ENCODE measurements at places on chromosomes 2 and 18. TPM values are rescaled to one million over a fixed set of nuclear protein-coding genes. Genes with fewer than 3 reads are reported as not detected.

UPP2 gene
- not detected for total RNA-seq

GRCh38 chr2:196925051-196925767 lies 1.3 kb downstream of the PGAP1 start:
- no peak for DNase-seq
- no peaks in the 10 kb centered on the region for H3K27me3 ChIP-seq
- peaks cover 42% of the 10 kb centered on the region for H3K4me1 ChIP-seq
- H3K36me3 ChIP-seq, result peaks cover 12% of the 10 kb centered on the region

GAREM1 gene
- 0.35 TPM for total RNA-seq

- H3K4me3 ChIP-seq, result no peak overlapping the region
- H3K27ac ChIP-seq, result no peak overlapping the region
- H3K4me1 ChIP-seq, result peaks cover 3% of the 10 kb centered on the region
Measured at GRCh38 chr2:234060236-234060635, 9.7 kb downstream of the SPP2 start.

DNA sequence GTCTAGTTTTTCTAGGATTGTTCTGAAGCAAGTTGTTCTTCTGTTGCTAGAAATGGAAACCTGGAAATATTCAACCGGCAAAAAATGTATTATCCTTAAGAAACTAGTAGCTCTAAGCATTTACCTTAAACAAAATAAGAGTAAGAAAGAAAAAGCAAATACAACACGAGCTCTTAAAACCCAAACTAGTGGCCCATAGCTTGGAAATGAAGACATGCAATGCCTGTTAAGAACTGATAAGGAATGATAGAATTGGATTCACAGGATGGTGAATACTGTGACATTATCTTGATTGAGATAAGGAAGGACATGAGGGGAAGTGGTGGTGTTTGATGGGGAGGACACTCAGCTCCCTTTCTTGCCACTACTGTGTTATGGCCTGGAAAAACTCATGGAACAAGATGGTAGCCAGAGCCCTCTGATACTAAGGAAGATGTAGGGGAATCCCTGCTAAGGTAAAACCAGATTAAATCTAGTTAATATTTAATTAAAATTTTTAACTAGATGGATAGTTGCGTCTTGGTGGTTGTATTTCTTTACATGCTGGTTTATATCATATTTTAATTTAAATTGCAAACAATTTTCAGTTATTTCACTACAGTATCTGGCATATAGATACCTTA lies 193.8 kb downstream of the LPIN1 start:
- H3K27ac ChIP-seq, result no peak overlapping the region
- peaks cover 10% of the 10 kb centered on the region for H3K4me1 ChIP-seq

GRCh38 chr2:39881494-39881893 lies 102.4 kb upstream of the THUMPD2 start:
- no peak overlapping the region for H3K4me3 ChIP-seq
- no peaks in the 10 kb centered on the region for H3K4me1 ChIP-seq
- DNase-seq, result no peak
- H3K27ac ChIP-seq, result no peak overlapping the region
- no peaks in the 10 kb centered on the region for H3K36me3 ChIP-seq

RNF125 gene
- 12.0 TPM for total RNA-seq

GRCh38 chr2:64288321-64289193 lies 144.3 kb upstream of the PELI1 start:
- no peak overlapping the region for H3K4me3 ChIP-seq
- H3K27ac ChIP-seq, result no peak overlapping the region

DNA sequence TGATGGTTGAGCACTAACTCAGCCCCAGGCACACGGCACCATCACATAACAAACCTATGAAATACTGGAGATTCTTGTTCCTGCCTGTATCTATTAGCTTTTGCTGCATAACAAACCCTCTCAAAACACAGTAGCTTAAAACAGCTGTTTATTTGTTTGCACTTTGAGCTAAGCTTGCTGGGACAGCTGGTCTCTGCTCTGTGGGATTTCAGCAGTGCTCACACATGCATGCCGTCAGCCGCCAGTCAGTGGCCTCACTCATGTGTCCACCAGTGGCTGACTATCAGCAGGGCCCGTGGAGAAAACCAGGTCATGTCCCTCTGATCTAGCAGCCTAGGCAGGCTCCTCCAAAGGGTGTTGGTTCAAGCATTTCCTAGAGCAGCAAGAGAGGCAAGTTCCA lies 52.8 kb upstream of the RAB12 start:
- no peaks in the 10 kb centered on the region for H3K36me3 ChIP-seq
- H3K27ac ChIP-seq, result no peak overlapping the region
- H3K4me1 ChIP-seq, result no peaks in the 10 kb centered on the region
- no peak overlapping the region for H3K4me3 ChIP-seq
- no peaks in the 10 kb centered on the region for H3K27me3 ChIP-seq
- DNase-seq, result no peak

ST3GAL5 gene
- 10.4 TPM for total RNA-seq

GRCh38 chr2:112627060-112628040 lies 18.4 kb upstream of the SLC20A1 start:
- H3K36me3 ChIP-seq, result no peaks in the 10 kb centered on the region
- DNase-seq, result no peak
- peak overlapping the region; percentile 76 for H3K27ac ChIP-seq
- H3K4me3 ChIP-seq, result peak overlapping the region; percentile 47
- H3K27me3 ChIP-seq, result no peaks in the 10 kb centered on the region
- H3K4me1 ChIP-seq, result peaks cover 70% of the 10 kb centered on the region

DNA sequence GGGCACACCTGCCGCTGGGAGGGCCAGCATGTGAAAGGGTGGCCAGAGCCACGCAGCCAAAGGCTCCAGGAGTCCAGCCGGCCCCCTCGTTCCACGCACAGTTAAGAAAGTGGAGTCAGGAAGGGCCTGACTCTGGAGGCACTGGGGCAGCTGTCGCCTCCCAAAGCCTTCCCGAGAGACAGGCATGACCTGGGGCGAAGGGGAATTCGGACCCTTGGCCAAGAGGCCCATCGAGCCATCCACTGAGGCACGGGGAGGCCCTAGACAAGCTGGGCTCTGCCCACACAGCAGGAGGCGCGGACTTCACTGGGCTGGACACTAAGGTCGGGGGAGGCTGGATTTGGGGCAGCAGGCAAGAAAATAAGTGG lies 38.5 kb upstream of the SNED1 start:
- no peaks in the 10 kb centered on the region for H3K4me1 ChIP-seq
- DNase-seq, result no peak
- H3K4me3 ChIP-seq, result no peak overlapping the region
- H3K27ac ChIP-seq, result no peak overlapping the region
- no peaks in the 10 kb centered on the region for H3K27me3 ChIP-seq
- no peaks in the 10 kb centered on the region for H3K36me3 ChIP-seq

GRCh38 chr2:241546771-241547498 lies 11.6 kb upstream of the BOK start:
- no peak overlapping the region for H3K4me3 ChIP-seq
- DNase-seq, result no peak
- peaks cover 24% of the 10 kb centered on the region for H3K27me3 ChIP-seq

DNA sequence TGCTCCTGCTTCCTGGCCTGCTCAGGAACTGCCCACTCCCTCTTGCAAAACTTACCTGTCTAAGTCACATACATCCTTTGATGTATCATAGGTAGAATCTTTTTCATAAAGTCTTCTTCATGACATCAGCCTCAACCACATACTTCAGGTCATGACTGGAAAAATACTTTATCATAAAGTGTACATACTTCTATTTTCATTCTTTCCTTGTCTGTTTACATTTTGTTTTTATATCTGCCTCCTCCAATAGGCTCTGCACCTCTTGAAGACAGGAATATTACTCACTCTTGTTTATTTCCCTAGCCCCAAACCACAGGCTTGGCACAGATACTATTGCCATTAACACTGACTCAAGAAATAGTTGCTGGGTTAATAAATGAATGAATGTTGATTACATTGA lies 43.6 kb upstream of the ZNF804A start:
- H3K36me3 ChIP-seq, result no peaks in the 10 kb centered on the region
- H3K27me3 ChIP-seq, result no peaks in the 10 kb centered on the region
- H3K4me1 ChIP-seq, result no peaks in the 10 kb centered on the region
- no peak overlapping the region for H3K4me3 ChIP-seq
- no peak overlapping the region for H3K27ac ChIP-seq
- DNase-seq, result no peak

LIMS3 gene
- 2.1 TPM for total RNA-seq

DNA sequence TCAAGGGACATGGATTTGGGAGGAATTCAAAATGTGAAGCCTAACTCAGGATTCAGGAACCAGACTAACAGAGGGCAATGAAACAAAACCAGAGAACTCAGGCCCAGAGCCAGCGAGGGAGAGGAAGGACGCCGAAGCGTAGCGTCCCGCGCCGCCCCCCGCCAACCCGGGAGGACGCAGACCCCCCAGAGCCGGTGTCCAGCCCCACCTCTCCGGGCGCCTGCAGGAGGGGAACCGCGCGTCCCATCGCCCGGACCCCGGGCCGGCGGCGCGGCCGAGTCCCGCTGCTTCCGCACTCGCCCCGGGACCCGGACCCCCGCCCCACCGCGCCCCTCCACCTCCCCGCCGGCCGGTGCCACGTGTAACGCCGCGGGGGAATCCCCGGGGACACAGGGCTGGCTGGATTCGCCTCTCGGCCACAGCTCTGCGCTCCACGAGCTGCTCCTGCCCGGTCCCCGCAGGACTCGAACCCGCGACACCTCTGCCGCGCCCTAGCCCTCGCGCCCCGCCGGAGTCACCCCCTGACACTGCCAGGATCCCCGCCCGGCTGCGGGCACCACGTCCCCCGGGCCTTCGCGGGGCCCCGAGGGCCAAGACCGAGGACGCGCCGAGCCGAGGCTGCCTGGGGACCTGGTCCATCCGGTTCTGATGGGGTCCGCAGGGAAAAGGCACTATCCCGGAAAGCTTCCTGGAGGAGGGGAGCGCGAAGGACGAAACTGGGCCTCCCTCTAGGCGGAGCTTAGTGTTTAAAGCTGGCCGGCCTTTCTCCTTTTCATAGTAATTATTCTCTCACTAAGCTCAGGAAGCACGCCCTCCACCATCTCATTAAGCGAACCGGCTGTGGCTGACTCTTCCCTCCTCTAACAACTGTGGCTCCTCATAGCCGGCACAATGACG lies 40.4 kb upstream of the FAM124B start:
- peaks cover 40% of the 10 kb centered on the region for H3K27me3 ChIP-seq
- no peaks in the 10 kb centered on the region for H3K36me3 ChIP-seq
- peaks cover 9% of the 10 kb centered on the region for H3K4me1 ChIP-seq
- H3K4me3 ChIP-seq, result peak overlapping the region; percentile 68
- DNase-seq, result peak; percentile 28

DNA sequence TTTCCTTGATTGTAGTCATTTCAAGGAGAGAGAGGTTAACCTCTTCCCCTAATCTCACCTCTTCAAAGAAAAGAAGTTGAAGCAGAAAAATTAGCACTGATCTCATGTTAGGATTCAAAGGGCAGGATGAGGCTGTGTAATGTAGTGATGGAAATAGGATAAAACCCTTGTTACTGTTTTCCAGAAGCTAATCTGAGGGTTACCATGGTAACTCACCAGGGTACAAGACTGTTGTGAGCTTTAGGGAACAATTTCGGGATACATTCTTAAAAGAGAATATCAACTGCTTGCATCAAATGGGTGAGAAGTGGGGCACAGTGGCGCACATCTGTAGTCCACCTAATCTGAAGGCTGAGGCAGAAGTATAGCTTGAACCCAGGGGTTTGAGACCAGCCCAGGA lies 64.9 kb upstream of the SLC39A10 start:
- no peaks in the 10 kb centered on the region for H3K27me3 ChIP-seq
- H3K4me3 ChIP-seq, result no peak overlapping the region
- H3K36me3 ChIP-seq, result no peaks in the 10 kb centered on the region
- H3K27ac ChIP-seq, result no peak overlapping the region
- H3K4me1 ChIP-seq, result peaks cover 22% of the 10 kb centered on the region

DNA sequence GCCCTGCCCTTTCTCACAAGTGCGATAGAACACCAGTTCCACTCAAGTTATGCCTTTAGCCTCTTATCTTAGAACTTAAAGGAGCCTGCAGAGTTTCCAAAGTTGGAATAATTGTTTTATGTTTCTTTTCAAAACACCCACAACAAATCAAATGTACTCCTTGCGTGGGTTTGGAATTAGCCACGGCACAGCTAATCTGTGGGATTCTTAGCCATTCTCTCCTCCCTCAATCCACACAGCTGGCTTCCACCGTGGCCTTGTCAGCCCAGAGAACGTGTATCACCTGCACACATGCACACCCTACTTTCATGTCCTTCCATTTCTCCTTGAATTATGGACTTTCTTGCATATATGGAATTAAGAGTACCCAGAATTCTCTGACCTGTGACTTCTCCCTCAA lies 135.1 kb upstream of the LTBP1 start:
- no peaks in the 10 kb centered on the region for H3K27me3 ChIP-seq
- no peak for DNase-seq
- no peaks in the 10 kb centered on the region for H3K4me1 ChIP-seq

MOCOS gene
- not detected for total RNA-seq

DNA sequence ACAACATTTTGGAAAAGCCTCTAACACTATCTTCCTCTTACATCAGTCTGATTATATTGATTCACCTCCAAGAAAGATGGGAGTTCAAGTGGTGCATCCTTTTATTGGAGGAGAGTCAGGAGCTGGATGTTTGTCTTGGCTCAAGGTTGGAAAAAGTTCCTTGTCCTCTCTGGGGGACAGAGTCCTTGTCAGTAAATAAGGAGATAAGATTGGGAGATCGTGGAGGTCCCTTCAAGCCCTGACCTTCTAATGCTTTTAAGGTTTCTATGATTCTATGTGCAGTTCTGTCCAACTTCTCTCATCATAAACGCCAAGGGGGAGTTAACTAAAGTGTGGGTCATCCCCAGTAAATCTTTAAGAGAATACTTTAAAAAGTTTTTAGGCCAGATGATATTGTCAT lies 60.9 kb upstream of the CCBE1 start:
- DNase-seq, result no peak
- peaks cover 3% of the 10 kb centered on the region for H3K27me3 ChIP-seq
- H3K4me3 ChIP-seq, result no peak overlapping the region
- no peaks in the 10 kb centered on the region for H3K4me1 ChIP-seq

DNA sequence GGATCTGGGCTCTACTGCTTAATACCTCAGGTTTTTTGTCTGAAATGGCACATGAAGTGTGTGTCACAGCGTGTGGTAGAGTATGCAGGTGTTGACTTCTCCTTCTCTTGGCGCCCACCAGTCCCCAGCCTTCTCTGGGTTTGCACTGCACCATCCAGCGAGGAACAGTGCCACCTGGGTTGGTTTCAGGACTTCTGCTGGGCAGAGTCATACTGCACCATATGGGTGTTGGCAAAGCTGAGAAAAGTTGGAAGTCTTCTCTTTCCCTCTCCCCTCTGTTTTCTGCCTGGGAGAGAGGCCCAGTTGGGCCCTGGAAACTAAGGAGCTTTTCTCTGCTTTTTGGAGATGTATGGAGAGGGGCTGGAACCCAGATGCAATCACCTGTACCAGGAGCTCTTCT lies 43.8 kb downstream of the TMEM185B start:
- H3K4me1 ChIP-seq, result peaks cover 64% of the 10 kb centered on the region
- H3K4me3 ChIP-seq, result no peak overlapping the region
- no peak for DNase-seq
- peak overlapping the region; percentile 26 for H3K27ac ChIP-seq
- H3K27me3 ChIP-seq, result no peaks in the 10 kb centered on the region

DNA sequence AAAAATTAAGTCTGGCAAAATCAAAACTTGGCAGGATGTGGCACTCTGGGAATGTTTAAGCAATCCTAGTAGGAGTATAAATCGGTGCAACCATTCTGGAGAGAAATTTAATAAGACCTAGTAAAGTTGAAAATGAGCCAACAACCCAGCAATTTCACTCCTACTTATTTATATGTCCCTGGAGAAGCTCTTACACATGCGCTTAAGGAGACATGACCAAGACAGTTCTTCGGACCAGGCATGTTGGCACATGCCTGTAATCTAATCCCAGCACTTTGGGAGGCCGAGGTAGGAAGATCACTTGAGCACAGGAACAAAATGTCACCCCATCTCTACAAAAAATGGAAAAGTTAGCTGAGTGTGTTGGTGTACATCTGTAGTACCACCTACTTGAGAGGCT lies 374.6 kb upstream of the LYPD1 start:
- H3K36me3 ChIP-seq, result no peaks in the 10 kb centered on the region
- no peak overlapping the region for H3K4me3 ChIP-seq
- H3K27ac ChIP-seq, result no peak overlapping the region
- no peaks in the 10 kb centered on the region for H3K4me1 ChIP-seq
- H3K27me3 ChIP-seq, result no peaks in the 10 kb centered on the region
